Inflammatory macrophage treated with lipopolysaccharide for 4 hours (primary cell): ENCODE measurements at places on chromosomes 12 and 14.

DNA sequence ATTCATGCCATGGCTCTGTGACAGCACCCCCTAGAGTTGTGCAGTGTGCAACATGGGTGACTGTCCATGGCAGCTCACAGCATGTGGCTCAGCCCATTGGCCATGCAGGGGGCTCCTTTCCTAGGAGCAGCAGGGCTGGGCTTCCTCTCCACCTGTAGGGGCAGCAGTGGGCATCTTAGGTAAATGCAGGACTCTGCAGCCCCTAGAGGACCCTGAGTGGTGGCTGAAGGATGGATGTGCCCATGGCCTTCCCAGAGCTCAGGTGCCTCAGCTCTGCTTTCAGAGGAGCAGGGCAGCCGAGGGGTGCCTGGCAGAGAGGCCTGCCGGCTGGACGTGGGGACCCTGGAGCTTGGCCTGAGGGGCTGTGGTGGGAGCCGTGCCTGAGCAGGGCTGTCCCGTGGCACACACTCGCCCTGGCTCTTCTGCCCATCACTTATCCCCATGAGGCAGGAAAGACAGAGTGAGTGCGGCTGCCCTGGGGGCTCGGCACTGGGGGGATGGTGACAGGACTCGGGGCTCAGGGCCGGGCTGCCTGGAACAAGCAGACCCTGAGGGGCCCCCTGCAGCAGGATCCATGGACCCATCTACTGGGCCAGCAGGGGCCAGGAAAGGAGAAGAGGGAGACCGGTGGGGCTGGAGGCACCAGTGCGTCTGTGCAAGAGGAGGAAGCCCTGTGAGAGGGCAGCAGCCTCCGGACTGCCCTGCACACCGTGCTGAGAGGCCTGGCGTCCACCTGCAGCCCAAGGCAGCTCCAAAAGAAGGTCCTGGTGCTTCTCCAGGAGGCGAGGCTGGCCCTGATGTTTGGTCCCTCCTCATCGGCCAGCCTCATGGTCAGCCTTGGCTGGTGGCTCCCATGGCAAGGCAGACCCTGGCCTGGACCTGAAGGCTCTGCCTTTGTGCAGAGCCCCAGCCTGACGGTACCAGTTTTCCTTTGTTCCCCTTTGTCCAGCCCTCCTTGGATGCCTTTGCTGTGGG is 7.6 kb downstream of the ADSS1 start:
- DNase-seq: no peak

- no peak for DNase-seq
These were observed 58.3 kb downstream of the CCNK start for GRCh38 chr14:99539491-99539890.

- no peak for DNase-seq
These were observed 85.2 kb downstream of the ESR2 start for GRCh38 chr14:64208981-64209380.

DNA sequence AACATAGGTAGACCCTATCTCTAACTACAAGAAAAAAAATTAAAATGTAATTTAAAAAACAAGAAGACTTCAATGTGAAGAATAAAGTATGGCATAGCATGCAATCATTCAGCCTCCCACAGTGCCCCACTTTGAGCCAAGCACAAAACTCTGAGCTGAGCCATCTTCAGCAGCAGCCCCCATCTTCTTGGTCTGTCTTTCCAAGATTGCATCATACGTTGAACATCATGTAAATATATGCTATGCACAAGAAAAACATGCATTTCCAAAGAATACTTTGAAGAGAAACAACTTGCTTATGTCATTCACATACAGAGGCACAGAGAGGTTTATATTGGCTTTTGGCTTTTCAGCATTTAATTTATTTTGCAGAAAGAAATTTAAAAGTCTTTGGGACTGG is 105.8 kb upstream of the TMPO start:
- peak; percentile 51 for DNase-seq

- DNase-seq: no peak
These were observed 17.7 kb upstream of the ASCL1 start for GRCh38 chr12:102939670-102940222.

- DNase-seq: peak; percentile 15
These were observed 216.2 kb upstream of the RMST start for GRCh38 chr12:97246368-97246767.

DNA sequence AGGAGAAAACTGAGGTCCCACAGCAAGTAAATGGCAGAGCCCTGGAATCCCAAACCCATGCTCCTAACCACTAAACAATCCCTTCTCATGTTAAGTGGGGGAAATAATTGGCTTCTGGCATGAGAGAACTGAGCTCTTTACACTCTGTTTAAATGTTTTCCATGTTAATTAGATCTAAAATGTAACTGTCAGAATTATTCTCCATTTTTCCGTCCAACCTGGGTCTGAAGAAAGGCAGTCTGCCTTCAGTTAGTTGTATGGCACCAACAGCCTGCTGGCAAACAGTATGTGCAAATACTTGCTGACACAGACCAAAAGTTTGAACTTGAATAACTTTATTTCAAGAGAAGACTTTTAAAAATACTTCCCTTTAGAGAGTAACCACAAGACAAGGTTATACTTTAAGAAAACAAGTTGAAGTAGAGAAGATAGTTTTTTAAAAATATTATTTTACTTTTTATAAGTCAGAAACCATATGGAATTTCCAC is 59.7 kb downstream of the E2F7 start:
- no peak for DNase-seq

DNA sequence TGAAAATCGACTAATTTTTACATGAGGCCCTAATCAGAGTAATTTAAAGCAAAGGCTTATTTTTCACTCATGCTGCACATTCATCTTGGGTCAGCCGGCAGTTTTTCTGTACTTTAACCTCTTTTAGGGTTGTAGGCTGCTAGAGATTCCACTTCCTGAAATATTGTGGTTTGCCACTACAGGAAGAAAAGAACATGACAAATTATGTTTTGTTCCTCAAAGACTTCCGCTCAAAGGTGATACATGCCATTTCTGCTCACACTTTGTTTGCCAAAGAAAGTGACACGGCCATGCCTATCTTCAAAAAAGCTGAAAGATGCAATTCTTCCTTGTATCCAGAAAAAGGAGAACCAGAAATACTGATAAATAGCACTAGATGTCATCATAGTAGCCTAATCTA is 183.4 kb upstream of the PPFIA2 start:
- DNase-seq: peak; percentile 57

- DNase-seq: no peak
These were observed 54.3 kb downstream of the CCDC85C start for GRCh38 chr14:99549684-99550083.

DNA sequence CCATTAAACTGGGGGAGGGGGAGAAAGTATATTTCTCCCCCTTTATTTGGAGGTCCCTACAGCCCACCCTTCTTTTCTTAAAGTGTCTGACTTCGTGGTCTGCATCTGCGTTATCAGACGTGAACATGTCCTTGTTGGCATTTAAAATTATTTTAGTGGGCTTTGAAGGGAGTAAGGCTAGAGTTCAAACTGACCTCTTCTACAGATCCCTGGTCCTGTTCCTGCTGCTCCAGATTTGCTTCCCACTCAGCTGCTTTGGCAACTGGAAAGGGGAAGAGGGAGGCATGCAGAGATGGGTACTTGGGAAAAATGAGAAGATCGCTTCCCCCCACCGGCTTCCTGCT is 611 bp upstream of the SIX6 start:
- no peak for DNase-seq

DNA sequence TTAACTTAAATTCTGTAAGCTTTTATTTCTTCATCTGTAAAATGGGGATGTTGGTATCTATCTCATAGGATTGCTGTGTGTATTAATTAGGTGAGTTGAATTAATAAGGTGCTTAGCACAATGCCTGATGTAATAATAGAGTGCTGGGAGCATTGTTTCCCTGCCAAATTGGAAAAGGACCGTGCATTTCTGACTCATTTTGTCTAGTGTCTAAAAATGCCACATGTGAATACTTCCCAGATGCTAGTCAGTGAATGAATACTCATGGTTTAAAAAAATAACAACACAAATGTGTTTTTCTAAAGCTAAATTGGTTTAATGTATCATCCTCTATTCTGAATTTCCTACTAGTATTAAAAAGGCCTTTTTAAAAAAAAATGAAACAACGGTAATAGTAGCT is 45.4 kb upstream of the NEDD1 start:
- DNase-seq: no peak

DNA sequence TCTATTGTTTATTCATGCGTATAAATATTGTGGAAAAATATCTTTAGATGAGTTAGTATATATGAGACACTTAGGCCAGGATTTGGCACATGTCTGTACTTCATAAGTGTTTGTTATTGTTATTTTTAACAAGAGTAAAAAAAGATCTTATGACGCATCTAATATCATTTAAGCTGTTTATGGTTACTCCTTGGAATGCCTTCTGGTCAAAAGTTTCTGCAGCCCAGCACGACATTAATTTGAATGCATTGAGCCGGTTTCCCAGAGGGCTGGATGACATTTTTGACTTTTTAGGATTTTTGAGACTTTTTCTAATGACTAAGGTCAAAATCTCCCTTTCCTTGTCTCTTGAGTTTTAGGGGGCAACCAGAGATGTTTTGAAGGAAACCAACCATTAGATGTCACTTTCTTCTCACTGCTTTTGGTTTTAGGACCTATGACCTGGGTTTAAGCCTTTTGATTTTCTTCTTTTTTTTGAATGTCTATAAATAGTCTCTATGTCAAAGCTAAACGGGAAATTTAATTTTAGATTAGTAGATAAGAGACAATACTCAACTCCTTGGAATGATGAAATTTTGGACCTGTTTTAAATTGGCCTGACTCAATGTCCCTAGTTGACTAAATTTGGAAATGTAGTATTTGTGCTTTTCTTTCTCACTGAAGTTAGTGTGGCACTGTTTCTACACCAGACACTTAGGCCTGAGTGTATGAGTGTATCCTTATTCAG is 215.5 kb downstream of the AEBP2 start:
- no peak for DNase-seq

DNA sequence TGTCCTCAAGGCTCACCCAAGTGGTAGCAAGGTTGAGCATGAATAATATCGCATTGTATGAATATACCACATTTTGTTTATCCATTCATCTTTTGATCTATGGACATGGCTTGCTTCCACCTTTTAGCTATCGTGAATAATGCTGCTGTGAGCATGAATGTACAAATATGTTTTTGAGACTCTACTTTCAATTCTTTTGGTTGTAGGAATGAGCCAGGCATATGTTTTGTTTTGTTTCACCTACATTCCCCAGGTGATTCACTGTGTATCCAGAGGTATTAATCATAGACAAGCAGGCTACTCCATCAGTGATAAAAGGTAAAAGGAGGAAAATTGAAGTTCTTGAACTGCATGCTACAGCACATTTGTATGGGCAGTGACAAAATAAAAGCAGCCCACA is 35.8 kb downstream of the CDKL1 start:
- DNase-seq: no peak

DNA sequence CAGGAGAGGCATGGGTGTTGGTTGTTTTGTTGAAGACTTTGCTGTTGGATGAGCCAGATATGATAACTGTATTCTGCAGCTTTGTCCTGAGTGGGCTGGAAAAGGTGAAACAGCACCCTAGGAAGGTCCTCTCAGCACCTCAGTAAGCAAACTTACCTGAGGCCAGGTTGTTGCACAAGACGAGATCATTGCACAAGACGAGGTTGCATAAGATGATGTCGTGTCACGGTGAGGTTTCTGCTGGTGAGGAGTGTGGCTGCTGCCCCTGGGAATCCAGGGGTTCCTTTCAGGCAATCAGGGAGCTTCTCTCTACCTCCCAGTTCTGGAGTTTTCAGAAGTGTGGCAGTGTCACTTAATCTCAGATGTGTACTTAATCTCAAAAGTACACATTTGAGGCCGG is 85.6 kb downstream of the GLT1D1 start:
- no peak for DNase-seq

DNA sequence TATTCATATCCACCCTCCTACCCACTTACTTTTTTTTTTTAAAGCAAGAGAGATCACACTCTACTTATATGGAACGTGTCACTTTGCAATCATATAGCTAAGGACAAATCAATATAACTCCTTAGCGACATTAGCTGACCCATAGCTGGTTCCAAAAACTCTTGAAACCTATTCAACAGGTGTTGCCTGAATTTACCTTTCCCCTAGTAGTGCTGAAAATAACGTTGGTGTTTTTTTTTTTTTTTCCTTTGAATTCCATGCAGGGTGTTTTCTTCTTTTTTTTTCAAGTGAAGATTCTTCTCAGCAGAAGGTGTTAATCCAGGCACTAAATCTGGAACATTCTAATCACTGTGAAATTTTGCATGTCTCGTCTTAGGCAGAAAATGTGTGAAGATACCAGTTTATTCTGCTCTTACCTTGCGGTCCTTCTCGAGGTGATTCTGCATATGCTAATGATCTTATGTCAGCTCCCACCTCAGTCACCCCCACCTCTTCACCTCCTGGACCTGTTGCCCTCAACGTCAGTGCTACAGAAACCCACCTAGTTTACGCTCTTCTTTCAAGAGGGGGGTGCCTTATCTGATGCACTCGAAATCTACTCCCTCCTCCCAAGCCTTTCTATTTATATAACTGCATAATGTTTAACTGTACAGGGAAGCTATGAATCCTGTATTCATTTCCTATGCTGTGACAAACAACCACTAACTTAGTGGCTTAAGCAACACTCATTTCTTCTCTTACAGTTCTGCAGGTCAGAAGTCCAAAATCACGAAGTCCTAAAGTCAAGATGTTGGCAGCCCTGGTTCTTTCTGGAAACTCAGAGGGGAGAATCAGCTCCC is 7.1 kb upstream of the VPS37B start:
- DNase-seq: no peak

DNA sequence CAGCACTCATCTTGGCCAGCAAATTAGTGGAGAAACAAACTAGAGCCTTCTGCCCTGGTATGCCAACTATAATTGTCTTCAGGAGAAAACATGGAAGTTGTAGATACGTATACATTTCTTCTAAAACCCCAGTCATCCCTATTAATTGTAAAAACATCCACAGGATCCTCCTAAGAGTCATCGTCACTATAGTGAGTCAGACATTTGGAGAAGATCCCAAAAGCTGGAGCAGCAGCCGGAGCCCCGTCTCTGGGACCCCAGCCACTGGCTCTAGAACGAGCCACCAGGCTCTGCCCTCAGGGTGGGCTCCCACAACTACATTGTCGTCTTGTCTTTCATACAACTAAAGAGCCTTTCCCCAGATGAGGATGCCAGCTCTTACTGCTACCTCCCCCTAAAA is 15.5 kb downstream of the PRKAB1 start:
- no peak for DNase-seq

DNA sequence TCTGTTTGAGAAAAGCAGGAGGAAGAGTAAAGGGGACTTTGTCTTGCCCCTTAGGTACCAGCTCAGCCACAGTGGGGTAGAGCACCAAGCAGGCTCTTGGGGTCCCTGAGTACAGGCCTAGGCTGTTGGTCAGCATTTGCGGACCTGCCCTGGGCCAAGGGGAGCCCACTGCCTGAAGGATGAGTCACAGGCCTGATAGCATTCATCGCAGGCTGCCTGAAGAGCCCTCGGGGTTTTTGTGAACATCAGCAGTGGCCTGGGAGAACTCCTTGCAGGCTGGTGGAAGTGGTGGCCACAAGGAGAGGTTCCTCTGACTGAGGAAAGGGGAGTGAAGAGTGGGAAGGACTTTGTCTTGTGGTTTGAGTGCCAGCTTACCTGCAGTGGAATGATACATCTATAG is 25.0 kb upstream of the P2RX7 start:
- DNase-seq: no peak
